ENCODE measurements at places on chromosomes 12 and 14. TPM values are rescaled to one million over a fixed set of nuclear protein-coding genes. Genes with fewer than 3 reads are reported as not detected.

DNA sequence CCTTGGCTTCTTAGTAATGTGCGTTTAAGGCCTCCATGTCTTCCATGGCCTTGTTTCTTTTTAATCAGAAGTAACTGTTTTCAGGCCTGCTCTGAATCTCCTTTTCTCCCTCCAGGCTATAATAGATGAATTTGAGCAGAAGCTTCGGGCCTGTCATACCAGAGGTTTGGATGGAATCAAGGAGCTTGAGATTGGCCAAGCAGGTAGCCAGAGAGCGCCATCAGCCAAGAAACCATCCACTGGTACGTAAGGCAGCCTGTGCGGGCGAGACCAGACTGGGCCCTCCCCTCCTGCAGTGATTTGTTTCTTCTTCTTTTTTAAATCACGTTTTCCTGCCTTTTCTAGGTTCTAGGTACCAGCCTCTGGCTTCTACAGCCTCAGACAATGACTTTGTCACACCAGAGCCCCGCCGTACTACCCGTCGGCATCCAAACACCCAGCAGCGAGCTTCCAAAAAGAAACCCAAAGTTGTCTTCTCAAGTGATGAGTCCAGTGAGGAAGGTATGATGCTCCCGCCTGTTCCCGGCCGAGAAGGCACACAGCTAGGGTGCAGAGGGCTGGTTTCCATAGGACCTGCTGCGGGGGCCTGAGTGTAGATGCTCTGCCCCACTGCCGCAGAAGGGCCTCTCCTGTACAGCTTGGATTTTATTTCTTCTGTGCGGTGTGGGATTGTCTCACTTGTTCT lies 3.6 kb upstream of the GAPDH start:
- DNase-seq, result no peak

The CD27 gene
- 149 TPM for total RNA-seq

The AP1G2 gene
- total RNA-seq, result 529 TPM

The POTEM gene
- not detected for total RNA-seq

DNA sequence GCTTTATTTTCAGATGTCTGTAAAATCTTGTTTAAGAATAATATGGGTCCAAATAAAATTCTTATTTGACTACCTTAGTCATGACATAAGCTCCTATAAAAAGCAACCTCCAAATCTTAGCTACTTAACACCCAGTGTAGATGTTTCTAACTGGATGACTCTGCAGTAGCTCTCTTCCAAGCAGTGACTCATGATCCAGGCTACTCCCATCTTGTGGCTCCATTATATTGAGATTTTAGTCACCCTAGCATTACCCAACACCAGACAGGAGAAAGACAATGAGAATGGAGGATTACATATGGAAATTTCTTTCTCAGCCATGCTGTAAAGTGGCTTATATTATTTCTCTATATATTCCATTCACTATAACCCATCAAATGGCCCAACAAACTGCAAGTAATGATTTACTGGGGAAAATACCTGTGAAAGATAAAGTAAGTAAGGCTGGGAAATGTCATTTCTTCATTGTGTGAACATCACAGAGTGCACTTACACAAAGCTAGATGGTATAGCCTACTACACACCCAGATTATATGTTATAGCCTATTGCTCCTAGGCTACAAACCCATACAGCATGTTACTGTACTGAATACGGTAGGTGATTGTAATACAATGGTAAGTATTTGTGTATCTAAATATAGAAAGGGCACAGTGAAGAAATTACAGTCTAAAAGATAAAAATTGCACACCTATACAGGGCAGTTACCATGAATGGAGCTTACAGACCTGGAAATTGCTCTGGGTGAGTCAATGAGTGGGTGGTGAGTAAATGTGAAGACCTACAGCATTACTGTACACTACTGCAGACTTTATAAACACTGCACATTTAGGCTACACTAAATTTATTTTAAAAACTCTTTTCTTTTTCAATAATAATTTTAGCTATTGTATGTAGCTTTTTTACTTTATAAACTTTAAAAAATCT lies 163.2 kb downstream of the DYRK2 start:
- no peak for DNase-seq

GRCh38 chr14:71130491-71131179 lies 223.4 kb downstream of the PCNX1 start:
- DNase-seq, result no peak

DNA sequence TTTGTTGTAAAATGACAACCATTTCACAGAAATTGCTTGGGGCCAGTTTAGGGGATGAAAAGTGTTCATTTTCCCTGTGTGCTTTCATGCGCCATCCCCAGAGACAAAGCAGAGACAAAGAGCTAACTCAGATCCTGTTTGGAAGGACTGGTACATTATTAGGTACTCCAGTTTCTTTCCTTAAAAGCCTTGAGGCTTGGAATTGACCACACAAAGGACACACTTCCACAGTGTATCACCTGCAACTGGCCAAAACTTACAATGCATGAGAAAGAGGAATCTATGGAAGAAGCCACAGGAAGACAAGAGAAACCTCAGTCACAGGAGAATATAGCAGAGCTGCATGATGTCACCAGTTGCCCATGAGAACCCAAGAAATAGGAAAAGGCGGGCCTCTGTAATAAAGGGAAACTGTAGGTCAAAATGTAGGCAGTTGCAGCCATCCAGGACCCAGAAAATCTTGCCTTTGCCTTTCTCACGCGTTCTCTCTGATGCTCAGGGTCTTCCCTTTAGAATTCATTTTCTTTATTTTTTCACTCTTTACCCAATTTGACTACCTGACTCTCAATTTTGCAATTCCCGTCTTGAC lies 339.0 kb downstream of the RMST start:
- DNase-seq, result no peak

DNA sequence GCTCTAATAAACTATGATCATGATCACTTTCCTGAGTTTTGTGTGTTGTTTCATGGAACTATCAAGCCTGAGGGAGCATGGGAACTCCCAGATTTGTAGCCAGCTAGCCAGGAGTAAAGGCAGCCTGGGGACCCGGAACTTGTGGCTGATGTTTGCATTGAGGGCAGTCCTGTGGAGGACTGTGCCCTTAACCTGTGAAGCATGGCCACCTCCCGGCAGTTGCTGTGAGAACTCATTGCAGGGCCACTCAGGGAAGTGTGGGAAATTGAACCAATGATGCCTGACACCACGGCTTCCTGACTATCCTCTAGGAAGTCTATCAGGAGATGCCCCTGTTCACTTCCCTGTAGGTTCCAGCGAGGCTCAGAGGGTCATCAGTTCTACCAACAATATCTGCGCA lies 250.6 kb downstream of the DAD1 start:
- DNase-seq, result no peak
